SJSA1 (cell line): ENCODE measurements at places on chromosomes 2 and 18. TPM values are rescaled to one million over a fixed set of nuclear protein-coding genes. Genes with fewer than 3 reads are reported as not detected.
A peak's percentile ranks its signal among the peaks of the same experiment; 100 is the strongest.

- H3K36me3 ChIP-seq, result no peaks in the 10 kb centered on the region
- no peak overlapping the region for H3K27ac ChIP-seq
- H3K4me3 ChIP-seq, result no peak overlapping the region
- no peak for DNase-seq
- H3K4me1 ChIP-seq, result no peaks in the 10 kb centered on the region
- H3K27me3 ChIP-seq, result no peaks in the 10 kb centered on the region
Observed at GRCh38 chr18:9884532-9885140, 1.1 kb upstream of the TXNDC2 start.

Gene CGREF1
- total RNA-seq, result 2.1 and 3.1 TPM in 2 replicates

DNA sequence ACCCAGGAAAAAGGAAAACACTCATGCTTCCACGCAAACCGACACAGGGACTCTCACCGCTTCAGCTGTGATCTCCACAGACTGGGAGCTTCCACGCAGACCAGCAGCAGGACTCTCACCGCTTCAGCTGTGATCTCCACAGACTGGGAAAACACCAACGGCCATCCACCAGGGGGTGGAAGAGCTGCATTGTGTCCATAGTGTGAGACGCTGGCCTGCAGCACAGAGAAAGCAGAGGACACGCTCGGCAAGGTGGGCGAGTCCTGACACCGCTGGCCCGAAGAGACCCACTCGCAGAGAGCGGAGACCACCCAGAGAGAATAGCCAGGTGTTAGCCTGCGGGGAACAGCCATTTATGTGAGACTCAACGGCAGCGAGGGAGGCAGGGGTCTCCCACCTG lies 42.5 kb upstream of the NFATC1 start:
- no peak overlapping the region for H3K27ac ChIP-seq
- H3K4me3 ChIP-seq, result no peak overlapping the region
- DNase-seq, result no peak

DNA sequence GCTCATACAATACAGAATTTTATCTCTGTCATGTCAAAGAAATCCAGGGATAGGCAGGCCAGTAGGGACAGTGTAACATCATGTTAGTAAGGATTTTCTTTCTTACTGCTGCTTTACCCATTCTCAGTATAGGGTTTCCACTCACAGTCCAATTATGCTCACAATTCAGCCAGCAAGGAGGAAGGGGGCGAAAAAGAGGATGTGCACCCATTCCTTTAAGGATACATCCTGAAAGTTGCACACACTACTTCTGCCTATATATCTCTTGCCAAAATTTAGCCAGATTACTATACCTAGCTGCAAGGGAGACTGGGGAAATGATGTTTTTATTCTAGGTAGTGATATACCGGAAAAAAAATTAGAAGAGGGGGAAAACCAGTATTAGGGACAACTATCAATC lies 66.1 kb downstream of the BAZ2B start:
- no peaks in the 10 kb centered on the region for H3K27me3 ChIP-seq
- peaks cover 5% of the 10 kb centered on the region; the same call in 1 of the 2 replicates for H3K4me1 ChIP-seq
- no peak overlapping the region for H3K27ac ChIP-seq
- no peak for DNase-seq
- no peak overlapping the region for H3K4me3 ChIP-seq

GRCh38 chr2:61016392-61017002 lies 1.0 kb upstream of the PEX13 start:
- no peak for DNase-seq
- peaks cover 12% of the 10 kb centered on the region for H3K36me3 ChIP-seq
- H3K4me3 ChIP-seq, result peak overlapping the region; percentile 74

Gene GCG
- total RNA-seq, result not detected in 2 replicates

Gene POTEI
- not detected in 2 replicates for total RNA-seq

- no peak for DNase-seq
- no peak overlapping the region for H3K27ac ChIP-seq
- no peak overlapping the region for H3K4me3 ChIP-seq
- H3K36me3 ChIP-seq, result no peaks in the 10 kb centered on the region
Observed at GRCh38 chr2:167332358-167332757, 444.1 kb downstream of the XIRP2 start.

- no peaks in the 10 kb centered on the region for H3K36me3 ChIP-seq
- peaks cover 13% of the 10 kb centered on the region for H3K4me1 ChIP-seq
- no peak overlapping the region for H3K4me3 ChIP-seq
- H3K27me3 ChIP-seq, result no peaks in the 10 kb centered on the region
Observed at GRCh38 chr2:173571021-173571821, 216.5 kb downstream of the CDCA7 start.

- H3K4me3 ChIP-seq, result no peak overlapping the region
- DNase-seq, result no peak
- H3K27me3 ChIP-seq, result no peaks in the 10 kb centered on the region
Observed at GRCh38 chr18:54713386-54713785, 114.9 kb upstream of the RAB27B start.

- H3K4me3 ChIP-seq, result no peak overlapping the region
- H3K27ac ChIP-seq, result peak overlapping the region; percentile 46
- no peaks in the 10 kb centered on the region for H3K27me3 ChIP-seq
Observed at GRCh38 chr2:172836347-172836821, 100.7 kb downstream of the RAPGEF4 start.

Gene COX7A2L
- 254 and 269 TPM in 2 replicates for total RNA-seq

Gene UGT1A5
- total RNA-seq, result not detected in 2 replicates
